ENCODE measurements at places on chromosomes 5 and 9.

DNA sequence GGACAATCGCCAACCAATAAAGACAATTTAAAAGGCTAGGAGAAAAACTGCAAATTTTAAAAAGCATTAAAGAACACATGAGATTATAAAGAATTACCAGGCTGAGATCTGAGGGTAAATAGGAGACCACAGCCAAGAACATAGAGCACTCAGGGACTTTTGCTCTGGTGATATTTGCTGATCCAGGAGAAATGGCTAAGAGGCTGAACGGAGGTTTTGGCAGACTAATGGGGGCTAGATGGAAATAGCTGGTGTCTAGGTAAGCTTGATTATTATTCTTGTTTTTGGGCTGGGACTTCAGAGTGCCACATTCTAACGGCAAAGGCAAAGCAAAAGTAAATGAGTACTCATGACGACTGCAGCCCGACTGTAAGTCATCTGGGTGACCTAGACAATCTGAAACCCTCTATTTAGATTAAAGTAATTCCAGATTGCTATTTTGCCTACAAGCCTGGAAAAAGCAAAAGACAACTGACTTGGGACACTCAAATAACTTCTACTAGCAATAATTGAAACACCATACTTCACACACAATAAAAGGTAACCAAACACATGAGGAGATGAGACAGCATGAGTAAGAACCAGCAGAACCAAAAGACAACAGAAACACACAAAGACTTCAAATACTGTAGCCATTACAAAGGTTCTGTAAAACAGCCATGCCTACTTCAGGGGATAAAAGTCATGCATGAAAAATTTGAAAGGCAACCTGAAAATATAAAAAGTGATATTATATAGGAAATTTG is 68.8 kb downstream of the JAKMIP2 start:
- DNase-seq = no peak

DNA sequence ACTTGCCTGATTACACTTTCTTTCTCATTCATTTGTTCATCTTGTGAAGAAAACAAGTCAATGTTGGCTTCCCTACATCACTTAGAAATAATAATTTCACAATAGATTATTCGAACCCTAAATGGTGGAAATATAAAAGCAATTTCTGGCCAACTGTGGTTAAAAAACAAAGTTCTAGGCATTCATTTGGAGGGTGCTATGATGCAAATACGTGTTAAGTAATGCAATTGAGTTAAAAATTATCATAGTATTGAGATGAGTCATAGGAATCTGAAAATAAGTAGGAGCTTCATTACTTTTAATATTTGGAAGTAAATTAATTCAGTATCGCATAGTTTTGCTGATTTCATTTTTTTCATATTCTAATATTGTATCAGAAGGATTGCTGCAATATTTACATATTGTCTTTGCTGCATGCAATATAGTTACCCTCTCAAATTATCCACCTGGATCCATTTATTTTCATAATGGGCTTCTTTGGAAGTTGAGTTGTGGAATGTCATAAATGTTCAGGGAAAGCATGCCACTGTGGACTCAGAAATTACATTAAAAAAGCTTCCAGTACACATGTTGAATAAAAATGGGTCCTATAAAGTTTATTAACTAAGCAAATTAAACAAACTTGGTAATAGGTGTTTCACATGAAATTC is 647.7 kb upstream of the WWC1 start:
- DNase-seq = peak; percentile 10

- DNase-seq = no peak
Measured at GRCh38 chr9:89564346-89564878, 40.4 kb upstream of the GADD45G start.

- no peak for DNase-seq
Measured at GRCh38 chr5:78373231-78373630, 12.8 kb downstream of the SCAMP1 start.

Measured in fibroblast of the conjunctiva (primary cell).